Umbilical cord (tissue), 2 donors: ENCODE measurements at places on chromosomes 4 and X.

DNA sequence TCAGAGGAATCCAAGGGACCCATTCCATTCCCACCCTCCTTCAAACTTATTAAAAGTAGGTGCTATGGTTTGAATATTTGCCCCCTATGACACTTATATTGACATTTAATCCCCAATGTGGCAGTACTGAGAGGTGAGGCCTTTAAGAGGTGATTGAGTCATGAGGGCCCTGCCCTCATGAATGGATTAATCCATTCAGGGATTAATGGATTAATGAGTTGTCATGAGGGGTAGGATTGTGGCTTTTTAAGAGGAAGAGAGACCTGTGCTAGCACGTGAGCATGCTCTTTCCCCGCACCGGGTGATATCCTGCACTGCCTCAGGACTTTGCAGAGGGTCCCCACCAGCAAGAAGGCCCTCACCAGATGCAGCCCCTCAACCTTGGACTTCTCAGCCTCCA lies 50.1 kb downstream of the IRF2 start:
- no peak for DNase-seq

DNA sequence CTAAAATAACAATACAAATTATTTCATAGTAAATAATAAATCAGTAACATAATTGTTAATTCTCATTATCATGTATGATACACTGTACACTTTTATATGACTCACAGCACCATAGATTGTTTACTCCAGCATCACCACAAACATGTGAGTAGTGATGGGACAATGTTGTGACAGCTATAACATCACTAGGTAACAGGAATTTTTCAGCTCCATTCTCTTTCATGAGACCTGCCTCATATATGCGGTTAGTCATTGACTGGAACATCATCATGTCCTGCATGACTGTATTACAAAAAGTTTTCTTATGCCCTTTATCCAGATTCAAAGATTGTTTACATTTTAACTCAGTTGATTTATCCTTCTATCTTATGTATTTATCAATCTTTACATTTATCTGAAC lies 1530.0 kb downstream of the PCDH18 start:
- no peak for DNase-seq

GRCh38 chrX:37873220-37873619 lies 25.8 kb upstream of the DYNLT3 start:
- DNase-seq, result no peak

- no peak for DNase-seq
These were observed 642.0 kb downstream of the MID1IP1 start for GRCh38 chrX:39443240-39443639.

GRCh38 chrX:13898603-13899002 lies 81.7 kb upstream of the GPM6B start:
- no peak for DNase-seq

GRCh38 chrX:107552930-107553329 lies 75.4 kb upstream of the PRPS1 start:
- DNase-seq, result no peak

GRCh38 chr4:74097631-74098426 lies 1.2 kb downstream of the CXCL2 start:
- DNase-seq, result no peak

DNA sequence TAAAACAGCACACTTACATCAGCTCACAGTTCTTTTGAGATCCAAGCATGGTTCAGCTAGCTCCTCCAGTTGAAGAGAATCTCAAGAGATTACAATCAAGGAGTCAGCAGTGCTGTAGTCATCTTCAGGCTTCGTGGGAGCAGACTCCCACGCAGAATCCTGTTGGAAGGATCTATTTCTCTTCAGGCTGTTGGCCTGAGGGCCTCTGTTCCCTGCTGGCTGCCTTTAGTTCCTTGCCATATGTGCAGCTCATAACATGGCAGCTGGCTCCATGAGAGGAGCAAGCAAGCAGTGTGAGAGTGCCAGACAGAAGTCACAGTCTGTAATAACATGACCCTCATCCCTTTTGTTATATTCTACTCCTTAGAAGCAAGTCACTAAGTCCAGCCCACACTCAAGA lies 168.6 kb downstream of the COX18 start:
- DNase-seq, result no peak

GRCh38 chr4:26056406-26056805 lies 142.4 kb downstream of the SMIM20 start:
- no peak for DNase-seq

DNA sequence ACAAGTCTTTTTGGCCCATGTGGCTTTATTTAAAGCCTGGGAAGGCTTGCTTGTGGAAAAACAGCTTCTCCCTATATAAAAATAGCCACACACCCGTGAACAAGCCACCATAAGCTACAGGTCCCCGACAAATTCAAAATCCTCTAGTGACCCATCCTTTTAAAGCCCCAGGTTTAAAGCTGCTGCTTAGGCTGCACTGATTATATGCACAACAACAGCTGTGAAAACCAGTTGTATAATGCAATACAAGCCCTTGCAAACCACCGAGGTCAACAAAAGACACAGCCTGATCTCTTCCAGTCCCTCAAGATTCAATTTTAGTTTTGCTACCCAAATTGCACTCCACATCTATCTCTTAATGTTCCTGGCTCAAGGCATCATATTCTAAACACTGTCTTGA lies 186.0 kb upstream of the WDFY3 start:
- DNase-seq, result no peak

GRCh38 chr4:140326395-140326993 lies 47.0 kb upstream of the SCOC start:
- DNase-seq, result peak; percentile 66

DNA sequence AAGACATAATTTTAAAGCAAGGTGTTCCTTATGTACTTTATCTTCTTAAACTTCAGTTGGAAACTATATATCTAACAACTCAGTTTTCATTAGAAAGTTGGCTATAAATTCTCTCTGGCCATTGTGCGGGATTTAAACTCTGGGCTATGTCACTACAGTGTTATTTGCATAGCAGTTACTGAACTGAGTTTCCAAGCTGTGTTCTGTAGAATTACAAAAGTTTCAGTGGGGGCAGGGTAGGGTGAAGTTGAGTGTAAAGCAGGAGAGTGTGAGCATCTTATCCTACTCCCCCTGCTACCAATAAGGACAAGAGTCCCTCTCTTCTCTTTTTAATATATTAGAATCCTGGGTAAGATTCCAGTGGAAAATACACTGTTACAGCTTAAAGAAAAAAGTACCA lies 254.5 kb upstream of the SLITRK2 start:
- no peak for DNase-seq

GRCh38 chrX:122943918-122944317 lies 240.2 kb upstream of the GRIA3 start:
- no peak for DNase-seq

GRCh38 chr4:145609481-145610427 lies 9.4 kb upstream of the MMAA start:
- DNase-seq, result peak; percentile 76

GRCh38 chr4:4919927-4920326 lies 60.5 kb downstream of the MSX1 start:
- no peak for DNase-seq

GRCh38 chr4:78864405-78865024 lies 74.7 kb downstream of the PAQR3 start:
- DNase-seq, result peak; percentile 77

GRCh38 chr4:95411371-95412088 lies 137.2 kb downstream of the UNC5C start:
- DNase-seq, result peak; percentile 45

- DNase-seq, result no peak
These were observed 11.8 kb downstream of the CLDN2 start for GRCh38 chrX:106931831-106932491.

- no peak for DNase-seq
These were observed 247.5 kb downstream of the CRLF2 start for GRCh38 chrX:964831-965416.

GRCh38 chrX:101744085-101744484 lies 84.4 kb upstream of the ARMCX2 start:
- DNase-seq, result no peak

DNA sequence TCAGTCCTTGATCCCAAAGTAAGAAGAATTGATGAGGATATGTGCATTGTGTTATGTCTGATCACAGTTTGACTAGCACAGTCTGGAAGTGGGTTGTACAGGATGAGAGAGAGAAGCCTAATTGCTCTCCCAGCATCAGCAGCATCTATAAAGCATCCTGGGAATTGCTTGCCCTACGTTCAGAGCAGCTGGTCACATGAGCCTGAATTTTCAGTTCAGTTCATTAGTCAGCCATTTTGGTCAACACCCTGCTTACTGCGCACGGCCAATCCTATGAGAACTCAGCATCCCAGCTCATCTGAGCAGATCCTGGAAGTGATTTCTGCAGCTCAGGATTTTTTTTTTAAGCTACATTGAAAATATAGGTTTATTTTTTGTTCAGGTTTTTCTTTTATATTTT lies at the start of gene RUFY3:
TSS of gene RUFY3 (plus strand) at position 218 of the 400 bp plus-strand sequence. CDS start 610 bp downstream, outside the sequence.
- DNase-seq, result peak; percentile 82

- no peak for DNase-seq
These were observed 261.9 kb downstream of the FRMPD4 start for GRCh38 chrX:12400218-12400617.

DNA sequence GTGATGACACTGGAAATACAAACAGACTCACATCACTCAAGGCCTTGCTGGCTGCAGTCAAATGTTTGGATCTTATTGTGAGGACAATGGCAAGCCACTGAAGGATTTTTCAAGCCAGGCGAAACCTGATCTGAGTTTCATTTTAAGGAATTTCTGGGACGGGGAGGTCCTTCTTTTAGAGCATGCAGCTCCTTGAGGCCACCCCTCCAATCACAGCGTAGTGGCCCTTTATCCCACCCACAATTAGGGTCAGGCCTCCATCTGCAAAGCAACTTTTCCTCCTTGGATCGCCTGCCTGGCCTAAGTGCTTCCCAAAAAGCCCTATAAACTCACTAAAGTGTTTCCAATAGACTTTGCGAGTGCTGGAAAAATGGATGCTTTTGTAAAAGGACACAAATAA lies 115.5 kb downstream of the EFHC2 start:
- no peak for DNase-seq

GRCh38 chr4:89152972-89153371 lies 41.6 kb downstream of the TIGD2 start:
- no peak for DNase-seq

- no peak for DNase-seq
These were observed 113.0 kb downstream of the DTHD1 start for GRCh38 chr4:36394352-36394903.

DNA sequence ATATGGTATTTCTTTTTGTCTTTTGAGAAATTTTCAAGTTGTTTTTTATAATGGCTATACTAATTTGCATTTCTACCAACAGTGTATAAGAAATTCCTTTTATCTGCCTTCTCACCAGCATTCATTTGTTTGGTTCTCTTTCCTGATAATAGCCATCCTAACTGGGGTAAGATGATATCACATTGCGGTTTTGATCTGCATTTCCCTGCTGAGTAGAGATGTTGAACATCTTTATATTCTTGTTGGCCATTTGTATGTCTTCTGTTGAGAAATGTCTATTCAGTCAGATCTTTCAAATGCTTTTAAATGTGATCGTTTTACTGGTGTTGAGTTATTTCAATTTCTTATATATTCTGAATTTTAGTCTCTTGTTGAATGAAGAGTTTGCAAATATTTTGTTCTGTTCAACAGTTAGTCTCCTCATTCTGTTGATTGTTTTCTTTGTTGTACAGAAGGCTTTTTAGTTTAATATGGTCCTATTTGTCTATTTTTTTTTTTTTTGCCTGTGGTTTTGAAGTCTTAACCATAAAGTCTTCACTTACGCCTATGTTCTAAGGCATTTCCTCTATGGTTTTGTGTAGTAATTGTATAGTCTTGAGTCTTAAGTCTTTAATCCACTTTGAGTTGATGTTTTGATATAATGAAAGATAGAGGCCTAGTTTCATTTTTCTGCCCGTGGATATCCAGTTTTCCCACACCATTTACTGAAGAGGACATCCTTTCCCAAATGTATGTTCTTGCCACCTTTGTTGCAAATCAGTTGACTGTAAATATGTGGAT lies 1566.9 kb downstream of the STIM2 start:
- DNase-seq, result no peak

DNA sequence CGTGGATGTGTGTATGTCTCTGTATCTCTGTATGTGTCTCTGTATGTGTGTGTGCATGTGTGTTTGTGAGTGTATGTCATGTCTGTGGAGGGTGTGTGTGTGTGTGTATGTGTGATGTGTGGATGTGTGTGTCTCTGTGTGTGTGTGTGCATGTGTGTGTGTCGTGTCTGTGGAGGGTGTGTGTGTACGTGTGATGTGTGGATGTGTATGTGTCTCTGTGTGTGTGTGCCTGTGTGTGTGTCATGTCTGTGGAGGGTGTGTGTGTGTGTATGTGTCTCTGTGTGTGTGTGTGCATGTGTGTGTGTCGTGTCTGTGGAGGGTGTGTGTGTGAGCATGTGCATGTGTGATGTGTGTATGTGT lies 51.6 kb upstream of the ADRA2C start:
- no peak for DNase-seq

DNA sequence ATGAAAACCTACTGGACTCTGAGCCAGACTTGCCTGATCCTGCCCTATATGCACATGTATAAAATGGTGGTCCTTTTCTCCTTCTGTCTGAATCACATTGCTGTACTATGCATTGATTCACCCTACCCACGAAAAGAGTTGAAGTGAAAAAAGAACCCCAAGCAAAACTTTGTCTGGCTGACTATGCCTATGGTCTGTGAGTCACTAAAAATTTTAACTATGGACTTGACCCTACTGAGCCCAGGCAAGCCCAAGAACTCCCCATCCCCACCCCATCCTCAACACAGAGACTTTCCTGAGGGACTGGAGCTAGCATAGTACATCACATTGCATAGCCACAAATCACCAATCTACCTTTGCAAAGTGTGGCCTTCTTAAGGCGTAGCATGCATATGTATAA lies 116.6 kb upstream of the TENM3 start:
- no peak for DNase-seq

- no peak for DNase-seq
These were observed 44.6 kb upstream of the GPR173 start for GRCh38 chrX:53004038-53004437.

GRCh38 chr4:113116414-113117357 lies 67.2 kb downstream of the ANK2 start:
- DNase-seq, result peak; percentile 25

DNA sequence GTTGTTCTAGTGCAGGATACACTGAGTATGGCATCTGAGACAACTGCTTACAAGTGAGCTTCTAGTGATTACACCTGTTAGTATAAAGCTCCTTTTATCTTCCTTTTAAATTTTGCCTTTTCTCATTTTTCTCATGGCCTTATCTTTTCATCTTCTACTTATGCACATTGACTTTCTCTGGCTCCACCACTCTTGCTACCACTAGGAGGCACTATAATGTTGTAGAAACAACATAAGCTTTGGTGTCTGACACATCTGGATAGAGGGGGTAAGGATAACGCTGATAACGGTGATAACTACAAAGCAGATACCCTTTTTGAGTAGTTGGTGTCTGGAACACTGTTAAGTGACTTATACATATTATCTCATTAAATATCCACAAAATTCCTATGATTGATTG lies 187.4 kb upstream of the TEX13C start:
- no peak for DNase-seq

- peak; percentile 95 for DNase-seq
These were observed 2.3 kb downstream of the MAML3 start for GRCh38 chr4:140151699-140152012.

- no peak for DNase-seq
These were observed 259.6 kb downstream of the C4orf33 start for GRCh38 chr4:129355516-129355915.
